ENCODE measurements at places on chromosomes 2 and 18.

DNA sequence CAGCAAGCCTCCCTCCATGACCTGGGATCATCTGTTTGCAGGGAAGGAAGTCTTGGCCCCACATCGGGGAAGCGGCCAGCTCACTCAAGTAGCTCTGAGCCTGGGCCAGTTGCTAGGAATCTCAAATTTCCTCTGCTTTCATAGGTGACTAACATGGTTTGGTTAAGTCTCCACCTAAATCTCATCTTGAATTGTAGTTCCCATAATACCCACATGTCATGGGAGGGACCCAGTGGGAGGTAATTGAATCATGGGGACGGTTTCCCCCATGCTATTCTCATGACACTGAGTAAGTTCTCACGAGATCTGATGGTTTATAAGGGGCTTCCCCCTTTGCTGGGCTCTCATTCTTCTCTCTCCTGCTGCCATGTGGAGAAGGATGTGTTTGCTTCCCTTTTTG lies 75.2 kb downstream of the LBH start:
- DNase-seq, result no peak

GRCh38 chr2:3461801-3462492 lies 57.4 kb downstream of the ADI1 start:
- DNase-seq, result peak; percentile 30

GRCh38 chr2:70753902-70754301 lies 14.1 kb downstream of the ADD2 start:
- DNase-seq, result no peak

- DNase-seq, result no peak
Observed at GRCh38 chr18:3110034-3110752, 97.2 kb upstream of the LPIN2 start.

DNA sequence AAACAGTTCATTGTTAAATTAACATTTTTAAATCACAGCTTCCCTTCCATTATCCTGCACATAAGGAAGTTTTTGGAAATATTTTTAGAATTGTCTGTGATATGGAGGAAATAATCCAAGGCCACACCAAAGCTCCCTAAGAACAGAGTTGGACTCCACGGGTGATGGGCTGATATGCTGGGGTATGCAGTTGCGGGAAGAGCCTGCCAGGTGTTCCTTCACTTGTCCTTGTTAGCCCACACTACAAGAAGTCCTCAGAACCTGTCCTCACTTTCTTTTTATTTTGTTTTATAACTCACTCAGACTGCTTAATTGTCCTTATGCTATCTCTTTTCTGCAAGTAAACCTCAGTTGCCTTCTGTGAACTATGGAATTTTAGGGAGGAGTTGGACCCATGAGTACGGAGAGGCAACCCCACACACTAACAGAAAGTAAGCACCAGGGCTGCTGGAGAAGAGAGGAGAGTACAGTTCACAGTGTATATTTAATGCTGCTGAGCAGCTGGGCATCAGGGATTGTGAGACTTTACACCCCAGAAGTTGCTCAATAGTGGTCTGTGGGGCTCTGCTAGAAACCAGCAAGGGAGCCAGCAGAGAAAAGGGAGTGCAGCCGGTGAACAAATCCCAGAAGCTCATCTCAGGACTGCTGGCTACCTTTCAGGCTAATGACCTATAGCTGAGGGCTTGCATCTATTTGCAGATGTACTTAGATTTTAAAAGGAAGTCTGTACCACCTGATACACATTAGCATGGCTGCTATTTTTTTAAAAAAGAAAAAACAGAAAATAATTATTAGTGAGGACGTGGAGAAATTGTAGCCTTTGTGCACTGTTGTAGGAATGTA lies 280.1 kb upstream of the STON1 start:
- no peak for DNase-seq

DNA sequence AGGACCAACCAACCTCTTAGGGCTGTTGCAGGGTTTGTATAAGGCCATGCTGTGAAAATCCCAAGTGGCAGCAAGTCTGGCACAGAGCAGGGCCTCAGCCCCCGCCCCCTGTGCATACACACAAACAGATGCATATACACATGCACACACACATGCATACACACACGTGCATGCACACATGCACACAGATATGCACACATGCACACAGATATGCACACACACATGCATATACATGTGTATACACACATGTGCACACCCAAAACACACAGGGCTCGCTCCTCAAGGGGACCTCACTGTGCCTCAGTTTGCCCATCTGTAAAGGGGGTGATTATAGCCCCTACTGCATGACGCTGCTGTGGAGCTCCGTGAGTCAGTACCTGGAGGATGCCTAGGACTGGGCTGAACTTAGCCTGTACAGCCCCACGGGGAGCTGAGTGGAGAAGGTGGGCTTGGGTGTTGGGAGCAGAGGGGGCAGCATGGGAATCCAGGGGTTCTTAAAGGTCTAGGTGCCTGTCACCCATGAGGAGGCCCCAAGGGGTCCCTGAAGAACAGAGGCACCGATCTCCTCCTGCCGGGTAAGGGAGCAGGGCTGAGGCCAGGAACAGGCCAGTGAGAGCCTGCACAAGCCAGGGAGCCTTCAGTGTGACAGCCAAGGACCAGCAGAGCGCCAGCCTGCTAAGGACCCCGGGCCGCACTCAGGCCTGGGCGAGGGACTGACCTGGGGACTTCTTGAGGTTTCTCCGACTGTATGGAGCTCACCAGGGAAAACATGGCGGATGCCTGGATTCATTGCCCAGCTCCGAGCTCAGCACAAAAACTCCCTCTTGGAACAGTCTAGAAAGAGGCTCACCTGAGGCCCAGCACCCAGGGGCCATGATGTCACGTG lies 24.0 kb upstream of the ALPI start:
- no peak for DNase-seq

GRCh38 chr18:54710900-54711281 lies 117.4 kb upstream of the RAB27B start:
- DNase-seq, result no peak

DNA sequence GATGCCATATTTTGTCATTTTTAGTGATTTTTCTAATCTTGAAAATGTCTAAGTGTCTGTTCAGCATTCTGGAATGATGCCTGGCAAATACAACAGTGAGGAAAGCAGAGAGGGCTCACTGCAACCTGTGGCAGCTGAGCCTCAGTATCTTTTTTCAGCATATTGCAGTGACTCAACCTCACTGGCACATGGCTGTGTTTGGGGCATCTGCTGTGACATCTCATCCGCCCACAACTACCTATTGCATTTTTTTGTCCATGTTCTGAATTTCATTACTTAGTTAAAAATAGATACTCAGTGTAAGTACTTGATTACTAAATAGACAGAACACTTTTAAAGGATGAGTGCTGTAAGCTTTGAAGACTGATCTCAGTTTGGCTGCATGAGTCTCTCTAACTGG lies 10.7 kb downstream of the BABAM2 start:
- peak; percentile 37 for DNase-seq

DNA sequence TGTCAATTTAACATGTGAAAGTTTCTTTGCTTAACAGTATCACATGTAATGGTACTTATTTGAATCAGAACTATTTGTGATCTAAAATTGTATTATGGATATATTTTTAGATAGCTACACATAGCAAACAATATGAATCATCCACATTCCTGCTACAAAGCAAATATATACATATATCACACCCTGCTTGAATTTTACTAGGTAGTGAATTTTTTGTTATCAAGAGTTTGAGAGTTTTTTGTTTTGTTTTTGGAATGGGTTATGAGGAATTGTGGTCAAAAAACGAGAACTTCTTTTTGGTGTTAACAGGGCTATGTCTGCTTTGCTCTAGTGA lies 635.7 kb downstream of the NRXN1 start:
- no peak for DNase-seq

DNA sequence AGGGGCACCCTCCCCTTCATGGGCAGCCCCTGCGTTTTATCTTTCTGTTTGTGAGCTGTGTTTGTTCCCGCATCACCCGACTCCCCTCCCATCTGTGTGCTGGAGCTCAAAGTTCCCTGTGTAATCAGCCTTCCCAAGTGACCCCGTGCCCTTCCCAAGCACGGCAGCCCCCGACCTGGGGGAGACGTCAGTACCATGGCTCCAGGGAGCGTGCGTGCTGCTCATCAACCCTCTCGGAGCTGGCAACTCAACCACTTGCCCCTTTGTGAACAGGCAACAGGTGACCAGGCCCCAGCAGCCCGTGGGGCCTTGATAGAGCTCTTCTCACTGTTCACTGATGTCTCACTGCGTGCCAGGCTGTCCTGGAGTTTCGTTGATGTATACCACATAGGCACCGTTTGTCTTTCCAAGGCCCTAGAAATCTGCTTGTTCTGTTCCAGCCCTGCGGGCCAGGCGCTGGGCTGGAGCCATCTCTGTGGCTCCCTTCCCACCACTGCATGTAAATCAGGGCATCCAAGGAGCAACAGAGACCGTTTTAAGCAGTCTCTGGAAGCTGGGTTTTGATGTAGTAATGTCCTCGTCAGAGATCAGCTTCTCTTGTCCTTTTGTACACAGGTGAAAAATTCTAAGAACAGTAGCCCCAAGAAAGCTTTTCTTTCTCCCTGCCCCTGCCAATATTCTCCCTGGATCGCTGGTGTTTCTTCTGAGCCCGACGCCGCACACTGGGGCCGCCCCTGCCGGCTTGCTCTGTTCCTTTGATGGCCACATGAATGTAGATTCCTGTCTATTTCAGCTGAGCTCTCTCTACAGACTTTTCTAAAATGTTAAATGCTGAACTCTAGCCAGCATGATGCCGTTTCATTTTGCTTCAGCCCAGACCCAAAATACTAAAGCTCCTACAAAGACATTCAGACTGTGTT lies 107.0 kb upstream of the PTPRM start:
- DNase-seq, result no peak

DNA sequence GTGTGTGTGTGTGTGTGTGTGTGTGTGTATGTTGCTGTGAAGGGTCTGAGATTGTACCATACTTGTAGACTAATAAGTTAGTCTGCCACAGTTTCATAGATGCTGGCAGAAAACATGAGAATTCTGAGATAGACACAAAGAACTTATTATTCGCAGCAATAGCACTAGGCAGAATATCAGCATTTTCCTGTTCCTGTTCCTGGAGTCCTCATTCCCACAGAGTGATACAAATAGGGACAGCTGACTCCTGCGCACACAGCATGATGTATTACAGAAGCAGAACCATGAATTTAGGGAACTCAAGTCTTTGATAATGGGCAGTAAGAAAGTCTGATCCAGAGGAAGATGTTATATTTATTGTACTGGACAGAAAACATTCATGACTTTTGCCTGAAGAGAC lies 1466.3 kb downstream of the DPP10 start:
- DNase-seq, result no peak

- DNase-seq, result no peak
Observed at GRCh38 chr2:200624658-200625057, 38.8 kb downstream of the AOX1 start.

GRCh38 chr2:40957508-40957907 lies 505.6 kb upstream of the SLC8A1 start:
- DNase-seq, result no peak

GRCh38 chr2:191836853-191837769 lies 9.8 kb downstream of the CAVIN2 start:
- DNase-seq, result no peak

- DNase-seq, result no peak
Observed at GRCh38 chr2:68091439-68092034, 28.7 kb upstream of the C1D start.

- DNase-seq, result no peak
Observed at GRCh38 chr2:66443186-66443978, 8.5 kb downstream of the MEIS1 start.

DNA sequence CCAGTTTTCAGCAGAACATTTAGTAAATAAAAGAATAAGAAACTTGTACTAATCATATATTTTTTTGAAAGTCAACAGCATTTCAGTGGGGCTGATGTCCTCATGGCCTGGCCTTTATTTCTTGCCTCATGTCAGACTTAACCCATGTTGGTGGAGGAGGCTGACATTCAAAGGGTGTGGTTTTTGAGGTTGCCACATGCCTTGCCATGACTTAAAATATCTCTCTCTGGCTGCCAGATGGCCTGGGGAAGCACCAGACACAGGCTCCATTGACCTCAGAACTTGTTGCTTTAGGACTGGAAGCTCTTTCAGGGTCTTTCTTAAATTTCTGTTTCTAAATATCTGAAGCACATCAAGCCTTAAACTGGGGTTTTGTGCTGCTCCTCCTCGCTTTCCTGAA lies 32.5 kb upstream of the CD28 start:
- DNase-seq, result no peak

DNA sequence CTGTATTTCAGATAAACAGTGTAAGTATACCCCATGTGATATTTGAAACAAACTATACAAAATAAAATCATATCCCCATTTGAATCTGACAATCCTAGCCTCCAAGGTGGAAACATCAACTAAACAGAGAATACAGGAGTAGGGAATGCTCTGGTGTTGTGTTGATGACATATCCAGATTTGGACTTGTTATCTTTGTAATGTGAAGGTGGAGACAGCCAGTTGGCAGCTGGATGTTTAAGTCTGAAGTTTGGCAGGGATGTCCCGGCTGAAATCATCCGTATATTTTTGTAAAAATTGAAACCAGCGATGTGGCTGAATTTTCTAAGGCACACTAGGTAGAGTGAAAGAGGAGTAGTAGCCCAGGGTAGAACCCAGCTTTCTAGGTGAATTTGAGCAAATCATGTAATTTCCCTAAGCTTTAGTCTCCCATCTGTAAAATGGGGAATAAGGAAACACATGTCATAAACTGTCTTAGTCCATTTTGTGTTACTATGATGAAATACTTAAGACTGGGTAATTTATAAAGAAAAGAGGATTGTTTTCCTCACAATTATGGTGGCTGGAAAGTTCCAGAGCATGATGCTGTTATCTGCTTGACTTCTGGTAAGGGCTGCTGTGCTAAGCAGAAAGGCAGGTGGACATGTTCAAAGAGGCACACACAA lies 246.6 kb upstream of the APCDD1 start:
- DNase-seq, result no peak

- no peak for DNase-seq
Observed at GRCh38 chr2:234556848-234557573, 60.1 kb upstream of the ARL4C start.

Measured in activated CD4-positive, alpha-beta T cell treated with anti-CD3 and anti-CD28 coated beads for 4 hours (primary cell).